Osteoblast (primary cell): ENCODE measurements at places on chromosomes 4 and X.
A peak's percentile ranks its signal among the peaks of the same experiment; 100 is the strongest.

DNA sequence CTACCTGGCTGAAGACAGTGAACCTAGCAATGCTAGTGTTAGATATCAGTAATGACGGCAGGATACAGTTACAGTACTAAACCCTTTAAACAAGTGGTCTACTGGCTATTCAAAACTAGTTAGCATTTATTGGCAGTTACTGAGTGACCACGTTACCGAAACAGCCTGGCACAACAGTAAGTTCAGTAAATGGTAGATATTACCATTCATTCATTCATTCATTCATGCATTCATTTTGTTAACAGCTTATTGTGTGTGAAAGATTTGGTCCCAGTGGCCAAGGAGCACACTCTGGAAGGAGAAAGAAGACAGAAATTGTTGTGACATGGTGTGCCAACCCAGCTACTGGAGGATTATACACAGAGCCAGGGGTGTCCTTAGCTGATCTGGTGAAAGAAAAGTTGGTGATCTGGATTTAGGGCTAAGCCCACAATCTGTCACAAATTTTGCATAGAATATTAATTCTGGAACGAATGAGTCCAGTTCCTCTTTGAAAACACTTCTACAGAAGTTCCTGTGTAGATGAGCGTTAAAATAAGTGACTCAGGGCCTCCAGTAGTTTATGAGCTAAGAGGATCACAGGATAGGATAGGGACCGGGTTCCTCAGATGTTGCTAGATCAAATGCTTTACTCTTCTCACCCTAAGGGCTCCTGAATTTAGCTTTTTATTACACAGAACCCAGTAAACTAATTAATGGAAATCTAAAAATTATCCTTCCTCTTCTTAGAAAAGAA, 179.1 kb downstream of the CBR4 start:
- peak overlapping the region; percentile 93 for H3K4me3 ChIP-seq
- H3K36me3 ChIP-seq: peaks cover 11% of the 10 kb centered on the region
- DNase-seq: no peak
- H3K27ac ChIP-seq: peak overlapping the region; percentile 88
- no peaks in the 10 kb centered on the region for H3K27me3 ChIP-seq

- H3K4me3 ChIP-seq: no peak overlapping the region
- no peak overlapping the region for H3K27ac ChIP-seq
- H3K4me1 ChIP-seq: peaks cover 13% of the 10 kb centered on the region
- peaks cover 46% of the 10 kb centered on the region for H3K36me3 ChIP-seq
- DNase-seq: no peak
Measured at GRCh38 chr4:1903035-1903434, 31.8 kb downstream of the NSD2 start.

- no peaks in the 10 kb centered on the region for H3K36me3 ChIP-seq
- no peak overlapping the region for H3K27ac ChIP-seq
- H3K4me1 ChIP-seq: peaks cover 4% of the 10 kb centered on the region
- no peak overlapping the region for H3K4me3 ChIP-seq
Measured at GRCh38 chr4:112508356-112508755, 7.6 kb downstream of the NEUROG2 start.

GRCh38 chr4:125735102-125735501, 420.3 kb downstream of the FAT4 start:
- peak; percentile 81 for DNase-seq
- H3K4me1 ChIP-seq: peaks cover 27% of the 10 kb centered on the region
- H3K4me3 ChIP-seq: no peak overlapping the region

- no peaks in the 10 kb centered on the region for H3K4me1 ChIP-seq
- no peaks in the 10 kb centered on the region for H3K36me3 ChIP-seq
- H3K27me3 ChIP-seq: peaks cover 16% of the 10 kb centered on the region
- DNase-seq: no peak
- no peak overlapping the region for H3K4me3 ChIP-seq
- H3K27ac ChIP-seq: no peak overlapping the region
Measured at GRCh38 chr4:54625391-54625790, 32.4 kb upstream of the KIT start.

- H3K4me1 ChIP-seq: no peaks in the 10 kb centered on the region
- H3K4me3 ChIP-seq: no peak overlapping the region
- no peak overlapping the region for H3K27ac ChIP-seq
- H3K36me3 ChIP-seq: no peaks in the 10 kb centered on the region
- H3K27me3 ChIP-seq: no peaks in the 10 kb centered on the region
- no peak for DNase-seq
Measured at GRCh38 chr4:97953171-97953941, 189.9 kb downstream of the STPG2 start.

GRCh38 chr4:16437836-16438235, 211.6 kb upstream of the TAPT1 start:
- no peaks in the 10 kb centered on the region for H3K36me3 ChIP-seq
- no peak overlapping the region for H3K27ac ChIP-seq
- peaks cover 20% of the 10 kb centered on the region for H3K4me1 ChIP-seq
- no peak overlapping the region for H3K4me3 ChIP-seq
- H3K27me3 ChIP-seq: peaks cover 13% of the 10 kb centered on the region

- peaks cover 35% of the 10 kb centered on the region for H3K36me3 ChIP-seq
- no peak overlapping the region for H3K4me3 ChIP-seq
- H3K27ac ChIP-seq: peak overlapping the region; percentile 96
- no peak for DNase-seq
Measured at GRCh38 chr4:57061395-57061794, 48.8 kb downstream of the IGFBP7 start.

DNA sequence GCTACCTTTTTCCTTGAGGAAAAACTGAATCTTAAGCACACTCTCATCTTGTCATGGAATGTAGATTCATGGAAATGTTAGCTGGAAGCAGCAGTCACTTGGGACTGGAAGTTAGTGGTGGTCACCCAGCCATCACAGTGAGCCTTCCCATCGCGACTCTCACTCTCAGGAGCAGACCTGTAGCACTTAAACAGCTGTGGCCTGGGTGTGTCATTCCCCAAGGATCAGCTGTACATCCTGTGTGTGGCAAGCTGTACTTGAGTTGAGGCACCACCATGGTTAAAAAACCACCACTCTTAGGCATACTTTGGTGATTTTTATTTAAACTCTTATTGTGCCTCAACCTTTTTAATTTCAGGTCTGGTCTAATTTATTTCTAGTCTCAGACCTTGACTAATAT, 46.7 kb downstream of the JADE1 start:
- DNase-seq: no peak
- H3K27me3 ChIP-seq: no peaks in the 10 kb centered on the region
- peaks cover 38% of the 10 kb centered on the region for H3K4me1 ChIP-seq
- no peak overlapping the region for H3K27ac ChIP-seq

DNA sequence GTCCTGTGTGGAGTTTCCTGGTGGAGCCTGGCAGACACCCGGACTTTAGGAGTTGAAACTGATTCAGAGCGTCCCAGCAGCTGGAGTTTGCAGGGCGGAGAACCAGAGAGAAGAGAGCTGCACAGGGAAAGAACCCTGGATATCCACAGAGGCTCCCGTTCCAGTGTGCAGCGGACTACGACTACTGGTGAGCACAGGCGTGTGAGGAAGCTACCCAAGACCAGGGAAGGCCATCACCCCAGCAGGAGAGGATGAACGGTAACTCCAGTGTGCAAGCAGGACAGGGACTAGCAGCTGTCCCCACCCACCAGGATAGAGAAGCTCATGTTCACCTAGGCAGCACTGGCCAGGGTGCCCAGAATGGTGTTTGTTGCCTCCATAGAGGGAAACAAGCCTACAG, 2.3 kb downstream of the LAGE3 start:
- peak; percentile 82 for DNase-seq
- no peak overlapping the region for H3K27ac ChIP-seq
- H3K36me3 ChIP-seq: peaks cover 8% of the 10 kb centered on the region
- no peaks in the 10 kb centered on the region for H3K4me1 ChIP-seq
- no peak overlapping the region for H3K4me3 ChIP-seq

- peaks cover 24% of the 10 kb centered on the region for H3K4me1 ChIP-seq
- H3K27ac ChIP-seq: peak overlapping the region; percentile 95
- DNase-seq: peak; percentile 94
- no peaks in the 10 kb centered on the region for H3K36me3 ChIP-seq
- peak overlapping the region; percentile 92 for H3K4me3 ChIP-seq
Measured at GRCh38 chr4:145179281-145179860, 1.0 kb downstream of the OTUD4 start.

DNA sequence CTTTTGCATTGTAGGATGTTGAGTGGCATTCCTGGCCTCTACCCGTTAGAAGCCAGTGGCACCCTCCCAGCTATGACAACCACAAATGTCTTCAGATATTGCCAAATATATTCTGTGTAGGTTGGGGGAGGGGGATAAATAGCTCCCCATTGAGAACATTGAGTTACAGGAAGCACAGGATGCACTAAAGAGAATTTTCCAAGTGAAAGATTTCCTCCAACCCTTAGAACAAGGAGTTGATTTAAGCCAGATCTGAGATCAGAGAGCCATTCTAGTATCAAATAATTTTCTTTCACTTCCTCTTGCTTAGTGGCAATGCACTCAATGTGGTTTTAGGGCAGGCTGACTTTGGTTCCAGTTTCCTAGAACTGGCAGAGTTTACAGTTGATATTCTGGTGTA, 436.6 kb downstream of the C4orf33 start:
- no peaks in the 10 kb centered on the region for H3K4me1 ChIP-seq
- DNase-seq: no peak
- H3K27ac ChIP-seq: no peak overlapping the region
- H3K36me3 ChIP-seq: no peaks in the 10 kb centered on the region
- no peaks in the 10 kb centered on the region for H3K27me3 ChIP-seq
- no peak overlapping the region for H3K4me3 ChIP-seq

GRCh38 chr4:152981842-152982241, 45.7 kb downstream of the FHDC1 start:
- no peak overlapping the region for H3K27ac ChIP-seq
- DNase-seq: no peak
- peaks cover 7% of the 10 kb centered on the region for H3K4me1 ChIP-seq
- H3K36me3 ChIP-seq: no peaks in the 10 kb centered on the region
- H3K4me3 ChIP-seq: no peak overlapping the region

DNA sequence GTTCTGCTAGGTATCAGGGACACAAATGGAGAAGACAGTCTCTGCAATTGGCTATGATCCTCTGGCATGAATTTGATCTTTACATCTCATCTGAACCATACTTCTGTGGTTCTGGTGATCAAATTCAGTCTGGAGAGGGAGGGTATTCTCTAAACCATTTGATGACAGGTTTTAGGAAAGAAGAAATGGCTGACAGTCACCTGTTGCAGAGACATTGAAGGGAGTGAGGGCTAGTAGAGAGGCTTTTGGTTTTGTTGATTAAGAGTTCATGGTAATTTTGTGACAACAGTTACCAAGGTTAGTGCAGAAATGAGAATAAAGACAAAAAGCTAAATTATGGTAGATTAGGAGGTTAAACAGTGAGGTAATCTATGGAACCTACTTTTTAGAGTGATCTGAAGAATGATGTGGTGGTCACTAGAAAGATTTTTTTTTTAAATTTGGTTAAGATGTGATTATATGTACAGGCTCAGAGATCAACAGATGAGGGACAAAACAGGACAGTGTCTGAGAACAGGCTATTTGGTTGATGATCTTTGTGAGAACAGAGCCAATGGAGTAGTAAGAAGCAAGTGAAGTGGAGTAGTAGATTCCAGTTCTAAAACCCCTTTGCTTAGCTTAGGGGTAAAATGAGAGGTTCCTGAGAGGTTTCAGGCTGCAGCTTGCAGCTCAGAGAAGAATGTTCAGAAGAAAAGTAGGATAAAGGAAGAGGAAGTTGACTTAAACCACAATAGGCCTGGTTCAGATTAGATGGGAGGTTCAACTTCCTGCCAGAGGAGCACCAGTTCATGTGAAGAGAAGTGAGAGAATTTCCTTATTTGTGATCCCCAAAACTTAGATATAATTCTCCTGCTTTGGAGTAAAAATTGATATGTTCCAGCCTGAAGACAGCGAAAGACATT, 34.7 kb downstream of the VSIG4 start:
- H3K27ac ChIP-seq: no peak overlapping the region
- no peak for DNase-seq
- H3K27me3 ChIP-seq: no peaks in the 10 kb centered on the region
- H3K4me3 ChIP-seq: no peak overlapping the region
- H3K4me1 ChIP-seq: no peaks in the 10 kb centered on the region

DNA sequence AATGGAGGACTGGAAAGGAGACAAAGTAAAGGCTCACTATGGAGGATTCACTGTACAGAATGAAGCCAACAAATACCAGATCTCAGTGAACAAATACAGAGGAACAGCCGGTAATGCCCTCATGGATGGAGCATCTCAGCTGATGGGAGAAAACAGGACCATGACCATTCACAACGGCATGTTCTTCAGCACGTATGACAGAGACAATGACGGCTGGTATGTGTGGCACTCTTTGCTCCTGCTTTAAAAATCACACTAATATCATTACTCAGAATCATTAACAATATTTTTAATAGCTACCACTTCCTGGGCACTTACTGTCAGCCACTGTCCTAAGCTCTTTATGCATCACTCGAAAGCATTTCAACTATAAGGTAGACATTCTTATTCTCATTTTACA, 6.8 kb downstream of the FGB start:
- H3K4me3 ChIP-seq: no peak overlapping the region
- peaks cover 4% of the 10 kb centered on the region for H3K27me3 ChIP-seq
- H3K27ac ChIP-seq: no peak overlapping the region
- H3K4me1 ChIP-seq: peaks cover 18% of the 10 kb centered on the region
- no peaks in the 10 kb centered on the region for H3K36me3 ChIP-seq

DNA sequence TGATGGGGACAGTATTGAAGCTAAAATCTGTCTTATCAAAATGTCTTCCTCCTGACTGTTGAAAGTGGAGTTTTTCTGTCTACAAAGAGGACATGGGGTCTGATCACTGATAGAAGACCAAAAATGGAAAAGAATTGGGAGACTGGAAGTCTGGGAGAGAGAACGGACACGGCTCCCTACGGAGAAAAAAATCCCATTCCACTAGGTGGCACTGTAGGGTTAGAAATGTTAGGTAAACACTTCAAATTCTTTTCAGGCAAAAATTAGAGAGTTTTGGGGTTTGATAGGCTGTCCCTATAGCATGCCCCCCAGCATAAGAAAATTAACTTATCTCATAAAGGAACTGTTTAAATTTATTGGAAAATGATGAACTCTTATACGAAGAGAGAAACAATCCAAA, 200.5 kb downstream of the FAM133A start:
- no peak for DNase-seq
- no peaks in the 10 kb centered on the region for H3K27me3 ChIP-seq
- no peaks in the 10 kb centered on the region for H3K36me3 ChIP-seq
- H3K4me1 ChIP-seq: no peaks in the 10 kb centered on the region

GRCh38 chr4:12884846-12885796, 599.0 kb downstream of the RAB28 start:
- no peaks in the 10 kb centered on the region for H3K4me1 ChIP-seq
- no peaks in the 10 kb centered on the region for H3K27me3 ChIP-seq
- H3K36me3 ChIP-seq: no peaks in the 10 kb centered on the region
